ENCODE measurements at places on chromosomes 2 and 18. TPM values are rescaled to one million over a fixed set of nuclear protein-coding genes. Genes with fewer than 3 reads are reported as not detected.

- no peak for DNase-seq
Measured at GRCh38 chr18:22691946-22692710, 241.0 kb upstream of the RBBP8 start.

GRCh38 chr2:170578606-170579005 lies 136.5 kb upstream of the SP5 start:
- no peak for DNase-seq

- no peak for DNase-seq
Measured at GRCh38 chr18:9091066-9091476, 11.4 kb upstream of the NDUFV2 start.

- DNase-seq: no peak
Measured at GRCh38 chr2:232073026-232073425, 111.5 kb downstream of the DIS3L2 start.

GRCh38 chr2:27808984-27809383 lies 37.5 kb downstream of the MRPL33 start:
- no peak for DNase-seq

DNA sequence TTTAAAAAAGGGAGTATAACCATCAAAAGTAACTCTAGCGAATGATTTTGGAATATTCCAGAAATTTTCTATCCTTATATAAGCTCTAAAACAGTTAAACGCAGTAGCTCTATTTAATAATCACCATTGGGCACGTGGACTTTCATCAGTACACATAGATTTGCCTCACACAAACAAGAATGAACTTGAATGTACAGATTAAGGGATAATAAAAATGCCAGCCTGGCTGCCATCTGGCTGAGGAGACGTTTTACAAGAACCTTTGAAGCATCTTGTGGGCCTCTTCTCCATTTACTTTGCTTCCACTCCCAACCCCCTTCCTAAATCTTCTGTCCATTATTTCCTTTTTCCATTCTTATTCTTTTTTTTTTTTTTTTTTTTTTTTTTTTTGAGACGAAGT lies 47.2 kb downstream of the AGAP1 start:
- no peak for DNase-seq

DNA sequence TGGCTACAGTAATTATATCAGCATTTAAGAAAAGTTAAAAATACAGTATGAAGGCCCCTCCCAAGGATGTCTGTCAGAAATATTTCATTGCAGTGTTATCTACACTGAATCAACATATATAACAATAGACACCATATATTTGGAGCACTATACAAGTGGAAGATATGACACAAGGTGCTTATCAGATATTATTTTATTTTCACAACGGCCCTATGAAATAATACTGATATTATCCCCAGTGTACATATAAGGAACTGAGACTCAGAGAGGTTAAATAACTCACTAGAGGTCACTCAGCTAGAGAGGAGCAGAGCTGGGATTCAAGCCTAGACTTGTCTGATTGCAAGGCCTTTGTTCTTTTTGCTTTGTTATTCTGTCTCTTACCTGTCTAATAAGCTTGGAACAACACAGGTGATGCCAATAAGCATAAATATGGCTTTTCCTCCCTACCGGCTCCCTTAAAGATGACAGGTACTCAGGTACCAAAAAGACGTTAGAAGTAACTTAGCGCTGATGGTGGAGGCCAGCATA lies 4.7 kb upstream of the SLC40A1 start:
- DNase-seq: no peak

DNA sequence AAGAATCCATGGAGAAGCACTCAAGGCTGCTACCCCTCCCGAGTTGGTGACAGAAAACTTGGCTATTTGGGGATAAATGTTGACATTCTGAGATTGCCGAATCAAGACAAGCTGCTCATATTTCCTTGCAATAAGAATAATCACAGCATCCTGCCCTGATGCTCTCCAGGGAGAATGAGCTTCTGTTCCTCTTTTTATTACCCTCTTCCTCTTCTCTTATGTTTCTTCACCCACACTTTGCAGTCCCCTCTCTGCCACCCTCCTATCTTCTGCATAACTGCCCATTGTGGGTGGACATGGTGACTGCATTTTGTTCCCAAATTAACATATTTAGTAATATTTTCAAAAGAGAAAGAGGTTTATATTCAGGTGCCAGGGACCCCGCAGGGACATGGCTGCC lies 11.9 kb upstream of the MSGN1 start:
- no peak for DNase-seq

DNA sequence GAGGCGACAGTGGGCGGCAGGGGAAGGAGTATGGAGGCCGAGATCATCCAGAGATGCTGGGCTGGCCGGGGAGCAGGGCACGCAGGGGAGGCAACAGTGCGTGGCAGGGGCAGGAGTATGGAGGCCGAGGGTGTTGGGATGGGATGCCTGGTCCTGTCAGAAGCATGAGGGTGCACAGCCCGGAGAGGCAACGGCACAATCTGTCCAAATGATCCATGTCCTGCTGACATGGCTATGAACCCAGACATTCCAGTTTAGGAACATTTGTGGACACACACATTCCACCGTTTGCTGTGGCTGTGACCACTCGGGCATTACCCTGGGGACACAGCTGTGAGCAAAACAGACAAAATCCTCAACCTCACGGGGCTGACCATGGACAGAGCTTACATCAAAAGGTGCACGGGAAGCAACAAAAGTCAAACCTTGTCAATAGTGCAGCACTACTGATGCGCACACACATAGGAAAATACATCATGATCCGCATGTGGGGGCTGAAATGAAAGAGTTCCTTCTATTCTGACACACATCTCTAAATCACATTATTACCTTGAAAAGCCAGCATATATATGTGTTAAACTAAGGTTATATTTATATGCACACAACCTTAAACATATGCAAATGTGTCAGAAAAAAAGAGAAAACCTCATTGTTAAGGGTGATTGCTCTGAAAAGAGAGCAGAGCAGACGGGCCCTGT lies 144.0 kb upstream of the GPC1 start:
- no peak for DNase-seq

GRCh38 chr18:44533071-44533470 lies 147.6 kb upstream of the SETBP1 start:
- no peak for DNase-seq

GRCh38 chr2:36663851-36664695 lies 32.4 kb upstream of the VIT start:
- peak; percentile 20 for DNase-seq

DNA sequence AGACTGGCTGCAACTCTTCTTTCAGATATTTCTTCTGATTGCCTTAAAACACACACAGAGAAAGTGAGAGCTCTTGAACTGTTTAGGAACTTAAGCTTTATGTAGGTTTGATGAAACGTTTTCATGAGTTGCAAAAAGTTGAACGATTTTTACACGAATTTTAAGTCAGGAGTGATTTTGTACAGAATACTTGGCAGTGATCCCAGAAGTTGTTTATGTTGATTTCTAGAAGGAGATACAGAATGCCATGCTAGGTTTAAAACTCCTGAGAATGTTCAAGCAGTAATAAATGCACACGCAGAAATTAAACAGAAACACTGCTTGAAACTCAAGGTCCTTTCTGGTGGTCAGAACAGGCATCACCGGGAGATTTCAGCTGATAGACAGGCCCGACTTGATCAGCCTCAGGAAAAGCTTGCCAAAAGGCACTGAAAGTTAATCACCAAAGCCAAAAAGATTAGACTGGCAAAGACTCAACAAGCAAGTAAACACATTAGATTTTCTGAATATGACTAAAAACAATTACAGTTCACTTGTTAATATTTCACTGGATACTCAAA lies 123.1 kb downstream of the SOCS6 start:
- no peak for DNase-seq

DNA sequence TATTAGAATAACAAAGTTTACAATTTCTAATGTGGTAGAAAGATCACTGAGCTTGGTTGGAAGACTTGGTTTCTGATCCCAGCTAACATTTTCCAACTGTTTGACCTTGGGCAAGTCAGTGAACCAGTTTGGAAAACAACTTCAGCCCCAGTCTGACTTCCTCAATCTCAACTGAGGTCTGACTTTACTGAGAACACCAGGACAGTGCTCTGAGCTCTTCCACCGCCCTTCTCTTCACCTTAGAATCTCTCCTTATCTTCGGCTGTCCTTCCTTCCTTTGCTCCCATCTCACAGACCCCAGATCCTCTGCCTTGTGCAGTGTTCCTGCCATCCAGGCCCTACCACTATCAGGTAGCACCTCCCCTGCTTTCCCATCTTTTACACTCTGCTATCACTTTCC lies 193.8 kb upstream of the SP5 start:
- no peak for DNase-seq

DNA sequence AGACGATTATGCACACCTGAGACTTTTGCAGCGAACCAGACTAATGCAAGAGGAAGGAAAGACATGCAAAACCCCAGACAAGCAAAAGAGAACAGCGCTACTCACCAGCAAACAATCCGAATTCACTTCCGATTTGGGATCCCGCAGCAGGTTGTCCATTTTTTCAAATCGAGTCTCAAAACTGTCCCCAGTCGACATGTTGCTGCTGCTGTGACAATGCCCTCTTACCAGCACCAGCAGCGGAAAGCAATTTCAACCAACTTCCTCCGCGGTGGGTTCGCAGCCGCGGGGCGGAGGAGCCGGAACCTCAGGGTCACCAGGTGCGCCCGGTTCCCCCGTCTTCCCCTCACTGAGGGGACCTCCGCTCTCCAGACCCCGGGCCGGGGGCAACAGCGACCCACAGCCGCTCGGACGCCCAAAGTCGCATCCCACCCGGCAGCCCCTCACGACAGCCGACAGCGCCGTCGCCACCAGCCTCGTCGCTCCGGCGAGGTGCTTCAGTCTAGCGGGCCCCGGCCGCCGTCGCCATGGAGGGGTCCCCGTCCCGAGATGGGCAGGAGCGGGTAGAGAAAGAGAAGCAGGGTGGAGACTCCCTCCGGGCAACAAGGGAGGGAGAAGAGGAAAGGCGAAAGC lies 784 bp downstream of the ROCK1 start:
- DNase-seq: peak; percentile 36

DNA sequence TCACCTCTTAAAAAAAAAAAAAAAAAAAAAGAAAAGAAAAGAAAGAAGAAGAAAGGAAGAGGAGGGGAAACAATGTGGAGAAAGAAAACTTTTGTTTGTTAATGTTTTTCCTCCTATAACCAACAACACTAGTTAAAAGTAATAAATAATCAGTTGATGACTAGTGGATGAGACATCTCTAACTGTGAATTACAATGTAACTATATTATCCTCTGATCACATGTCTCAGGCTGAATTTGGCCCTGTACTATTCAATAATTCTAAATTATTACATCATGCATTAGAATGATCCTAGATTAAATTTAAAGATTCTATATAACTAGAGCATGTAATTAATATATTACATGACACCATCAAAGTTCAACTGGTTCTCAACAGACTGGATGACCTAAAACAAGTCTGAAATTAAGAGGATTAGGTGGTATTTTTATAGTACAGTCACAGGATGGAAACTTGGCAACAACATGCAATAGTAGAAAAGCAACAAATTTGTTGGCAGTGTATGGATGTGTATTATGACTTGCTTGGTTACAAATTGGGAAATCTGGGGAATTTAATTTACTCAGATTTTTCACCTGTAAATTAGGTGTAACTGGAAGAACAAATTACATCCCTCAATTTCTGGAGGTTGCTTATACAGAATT lies 269.3 kb upstream of the SETBP1 start:
- DNase-seq: no peak

GRCh38 chr2:149082079-149082478 lies 43.6 kb downstream of the LYPD6B start:
- no peak for DNase-seq

- peak; percentile 25 for DNase-seq
Measured at GRCh38 chr2:231614559-231615057, 21.9 kb downstream of the TEX44 start.

DNA sequence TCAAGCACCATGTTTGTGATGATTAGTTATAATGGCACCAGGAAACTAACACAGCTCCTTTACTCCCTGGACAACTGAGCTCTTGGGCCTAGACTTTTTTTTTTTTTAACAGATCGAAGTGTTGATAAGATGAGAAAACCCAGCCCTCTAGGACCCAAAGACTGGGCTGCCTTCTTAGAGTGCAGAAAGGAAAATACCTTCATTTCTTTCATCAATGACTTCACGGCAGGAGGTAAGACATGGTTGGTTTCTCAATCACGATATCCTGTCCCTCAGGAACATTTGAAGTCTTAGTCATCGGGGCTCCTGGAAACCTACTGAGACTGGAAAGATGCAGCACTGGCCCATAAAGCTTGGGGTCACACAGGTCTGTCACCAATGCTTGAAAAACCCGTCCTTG lies 84.7 kb downstream of the TNFRSF11A start:
- DNase-seq: no peak

DNA sequence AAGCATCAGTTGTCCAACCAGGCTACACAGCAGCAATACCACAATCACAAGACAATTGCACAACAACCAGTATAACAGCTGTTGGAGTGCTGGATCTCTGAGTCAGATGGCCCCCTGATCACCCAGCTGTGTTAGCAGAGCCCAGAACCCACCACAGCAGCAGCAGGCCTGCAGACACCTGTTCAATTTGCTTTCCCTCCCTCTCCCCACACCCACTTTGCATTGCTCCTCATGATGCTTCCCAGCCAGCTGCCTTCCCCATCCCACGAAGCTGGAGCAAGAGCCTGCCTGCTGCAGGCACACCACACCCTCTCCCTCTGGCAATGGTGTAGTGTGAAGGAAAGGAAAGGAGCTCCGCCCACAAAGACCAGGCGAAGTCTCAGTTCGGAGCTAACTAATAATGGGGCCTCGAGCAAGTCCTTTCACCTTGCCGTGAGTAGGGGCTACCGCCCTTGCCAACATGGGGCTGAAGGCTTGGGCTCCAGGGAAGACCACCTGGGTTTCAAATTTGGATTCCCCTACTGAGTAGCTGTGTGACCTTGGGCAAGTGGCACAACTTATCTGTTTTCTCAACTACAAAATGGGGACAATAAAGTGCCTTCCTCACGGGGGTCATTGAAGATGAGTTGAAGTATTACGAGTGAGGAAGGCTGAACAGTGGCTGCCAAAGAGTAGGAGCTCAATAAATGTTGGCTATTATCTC lies 19.4 kb upstream of the ZBTB7C start:
- no peak for DNase-seq

GRCh38 chr18:54453996-54454395 lies 96.3 kb downstream of the C18orf54 start:
- no peak for DNase-seq

GRCh38 chr2:218023636-218024035 lies 20.8 kb upstream of the TNS1 start:
- DNase-seq: no peak

DNA sequence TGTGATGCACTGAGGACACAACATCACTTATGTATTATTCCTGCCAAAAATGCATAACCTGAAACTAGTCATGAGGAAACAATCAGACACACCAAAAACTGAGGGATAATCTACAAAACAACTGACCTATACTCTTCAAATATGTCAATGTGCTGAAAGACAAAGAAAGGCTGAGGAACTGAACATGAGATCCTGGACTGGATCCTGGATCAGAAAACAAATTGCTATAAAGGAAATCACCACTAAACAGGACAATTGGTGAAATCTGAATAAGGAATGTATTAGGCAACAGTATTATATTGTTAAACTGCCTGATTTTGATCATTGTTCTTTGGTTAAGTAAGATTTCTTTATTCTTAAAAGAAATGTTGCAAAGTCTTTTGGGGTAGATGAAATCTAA lies 28.8 kb downstream of the CUL3 start:
- DNase-seq: no peak

GRCh38 chr2:133836691-133837345 lies 268.6 kb upstream of the NCKAP5 start:
- peak; percentile 44 for DNase-seq

Gene TUBA4B
- total RNA-seq: not detected

Gene SLC38A11
- total RNA-seq: 63.3 TPM

Gene FEV
- not detected for total RNA-seq

Gene HJURP
- total RNA-seq: 1.9 TPM

Gene CFAP53
- total RNA-seq: 1.5 TPM

Gene VWA3B
- total RNA-seq: 0.58 TPM

Gene TUBA3D
- not detected for total RNA-seq

Gene MAP3K19
- total RNA-seq: not detected

All from mucosa of gallbladder (tissue), 1 donor.